ENCODE measurements at places on chromosomes 11 and 22.

GRCh38 chr22:23245799-23246136 lies 65.5 kb downstream of the BCR start:
- DNase-seq = no peak

- no peak for DNase-seq
These were observed 68.0 kb upstream of the PRDM11 start for GRCh38 chr11:45078236-45079074.

DNA sequence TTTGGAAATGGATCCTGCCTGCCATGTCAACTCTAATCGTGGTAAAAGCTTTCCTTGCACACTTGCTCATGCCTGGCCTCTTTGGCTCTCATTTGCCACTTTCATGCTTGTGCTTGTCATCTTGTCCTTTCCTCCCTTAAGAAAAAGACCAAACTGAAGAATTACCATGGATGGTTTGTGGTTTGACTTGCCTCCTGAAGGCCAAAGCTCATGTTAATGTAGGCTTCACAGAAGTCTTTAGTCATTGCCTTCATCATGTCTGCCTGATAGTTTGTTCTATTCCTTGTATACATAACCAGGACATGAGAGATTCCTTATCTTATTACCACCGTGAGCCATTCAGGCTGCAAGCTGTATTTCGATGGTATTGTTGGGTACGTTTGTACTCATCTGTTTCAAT lies 17.3 kb downstream of the TEAD1 start:
- no peak for DNase-seq

DNA sequence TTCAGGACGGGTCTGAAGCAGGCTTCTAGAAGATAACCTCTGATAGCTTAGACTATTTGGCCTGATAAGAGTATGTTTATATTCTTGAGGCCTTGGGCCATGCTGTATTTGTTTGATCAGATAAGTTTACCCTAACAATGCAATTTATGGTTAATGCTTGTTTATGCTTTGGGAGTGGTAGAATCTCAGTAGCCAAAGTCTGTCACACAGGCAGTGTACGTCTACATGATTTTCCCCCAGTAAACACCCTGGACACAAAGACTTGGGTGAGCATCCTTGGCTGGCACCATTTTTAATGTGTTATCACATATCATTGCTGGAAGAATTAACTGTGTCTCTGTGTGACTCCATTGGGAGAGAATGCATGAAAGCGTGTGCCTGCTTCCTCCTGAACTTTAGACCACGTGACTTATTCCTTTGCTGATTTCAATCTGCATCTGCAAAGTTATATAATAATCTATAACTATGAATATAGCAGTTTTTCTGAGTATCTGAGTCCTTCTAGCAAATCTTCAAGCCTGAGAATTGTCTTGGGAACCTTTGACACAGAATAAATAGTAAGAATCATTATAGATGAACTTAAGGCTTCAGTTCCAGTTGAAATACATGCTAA lies 172.4 kb downstream of the CASP12 start:
- DNase-seq = no peak

GRCh38 chr11:12420040-12420439 lies 42.7 kb downstream of the PARVA start:
- no peak for DNase-seq

DNA sequence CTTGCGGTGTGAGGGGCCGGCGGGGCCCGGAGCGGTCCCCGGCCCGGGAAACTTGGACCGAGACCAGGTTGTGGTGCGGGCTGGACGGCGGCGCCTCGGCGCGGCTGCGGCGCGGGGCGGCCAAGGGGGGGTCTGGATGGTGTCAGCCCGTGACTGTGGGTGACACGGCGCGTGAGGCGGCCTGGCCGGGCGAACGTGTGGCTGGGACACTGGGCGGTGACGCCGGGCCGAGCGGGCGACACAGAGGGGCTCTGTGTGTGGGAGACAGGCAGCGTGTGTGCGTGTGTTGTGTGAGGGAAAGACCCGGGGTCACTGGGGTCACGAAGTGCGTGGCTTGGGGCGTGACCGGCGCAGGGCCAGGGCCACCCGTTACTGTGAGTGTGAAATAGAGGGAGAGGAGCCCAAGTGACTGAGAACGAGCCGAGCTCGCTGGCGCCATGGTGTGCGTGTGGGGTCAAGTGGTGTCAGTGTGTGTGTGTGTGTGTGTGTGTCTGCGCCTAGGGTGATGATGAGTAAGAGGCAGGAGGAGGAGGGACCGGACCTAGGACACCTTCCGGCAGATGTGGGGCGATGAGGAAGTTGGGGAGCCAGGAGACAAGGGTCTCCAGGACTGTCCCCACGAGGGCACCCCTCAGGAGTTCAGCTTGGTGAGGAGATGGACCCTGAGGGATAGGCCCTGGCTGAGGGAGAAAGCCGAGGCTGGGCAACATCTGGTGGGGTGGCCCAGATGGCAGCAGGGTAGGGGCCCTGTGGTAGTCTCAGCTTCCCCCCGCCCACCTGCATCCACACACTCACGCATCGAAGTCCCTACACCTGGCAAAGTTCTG lies 817 bp downstream of the RELT start:
- peak; percentile 53 for DNase-seq

DNA sequence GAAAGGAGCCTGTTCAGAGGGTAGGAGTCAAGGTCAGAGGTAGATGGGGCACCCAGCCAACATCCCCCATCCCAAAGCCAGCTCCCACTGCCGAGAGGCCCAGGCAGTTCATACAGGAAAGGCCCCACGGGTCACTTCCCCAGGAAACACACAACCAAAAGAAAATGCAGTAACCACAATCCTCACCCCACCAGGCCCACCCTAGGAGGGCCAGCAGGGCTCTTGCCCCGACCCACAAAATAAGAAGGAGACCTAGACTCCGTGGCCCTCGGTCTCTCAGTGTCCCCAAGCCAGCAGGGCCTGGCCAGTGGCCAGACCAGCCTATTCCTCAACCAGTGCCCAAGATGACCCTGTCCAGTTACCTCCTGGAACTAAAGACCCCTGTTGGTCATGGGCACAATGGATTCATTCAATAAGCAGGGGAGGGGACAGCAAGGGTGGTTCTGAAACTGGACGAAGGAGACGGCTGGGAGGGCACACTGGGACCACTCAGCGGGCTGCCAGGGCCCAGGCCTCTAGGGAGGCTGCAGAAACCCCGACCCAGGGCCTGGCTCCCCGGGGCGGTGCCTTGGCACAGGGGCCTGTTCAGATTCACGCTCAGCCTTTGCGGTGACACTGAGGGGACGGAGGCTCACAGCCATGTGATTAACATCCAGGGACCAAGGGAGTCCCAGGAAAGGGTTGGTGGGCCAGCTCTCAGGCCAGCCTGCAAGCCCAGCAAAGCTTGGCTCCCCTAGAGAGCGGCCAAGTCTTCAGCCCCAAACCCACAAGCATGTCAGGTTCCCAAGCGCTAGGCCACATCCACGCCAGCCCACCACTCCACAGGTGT lies 5.5 kb downstream of the RAB3IL1 start:
- no peak for DNase-seq

DNA sequence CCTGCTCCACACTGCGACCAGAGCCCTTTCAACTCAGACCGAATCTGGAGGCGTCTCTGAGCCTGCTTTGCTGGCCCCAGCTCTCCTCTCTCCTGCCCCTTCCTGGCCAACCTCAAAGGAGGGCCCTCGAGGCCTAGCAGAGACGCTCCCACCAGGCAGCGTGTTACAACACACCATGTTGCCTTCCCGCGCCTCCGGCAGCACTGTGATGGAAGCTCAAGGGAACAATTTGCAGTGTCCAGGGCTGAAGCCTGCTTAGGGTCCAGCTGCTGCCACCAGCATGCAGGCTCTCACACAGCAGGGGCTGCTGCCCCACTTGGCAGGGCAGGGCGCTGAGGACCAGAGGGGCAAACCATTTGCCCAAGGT lies 18.4 kb downstream of the LINC01488 start:
- DNase-seq = no peak

- no peak for DNase-seq
These were observed 4.1 kb downstream of the MIF start for GRCh38 chr22:23898006-23898974.

DNA sequence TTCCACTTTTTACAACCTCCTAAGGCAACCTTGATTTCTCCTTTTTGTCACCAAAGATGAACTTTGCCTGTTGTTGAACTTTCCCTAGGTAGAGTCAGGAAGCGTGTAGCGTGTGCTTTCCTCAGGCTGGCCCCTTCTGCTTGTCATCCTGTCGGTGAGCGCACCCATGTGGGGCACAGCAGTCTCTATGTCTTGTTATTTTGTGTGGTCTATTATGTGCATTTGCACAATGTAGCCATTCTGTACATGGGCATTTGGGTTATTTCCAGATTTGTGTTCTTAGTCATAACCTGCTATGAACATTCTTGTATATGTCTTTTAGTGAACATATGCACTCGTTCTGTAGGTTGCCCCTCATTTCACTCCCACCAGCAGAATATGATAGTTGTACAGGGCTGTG lies 34.9 kb downstream of the CABIN1 start:
- DNase-seq = no peak

DNA sequence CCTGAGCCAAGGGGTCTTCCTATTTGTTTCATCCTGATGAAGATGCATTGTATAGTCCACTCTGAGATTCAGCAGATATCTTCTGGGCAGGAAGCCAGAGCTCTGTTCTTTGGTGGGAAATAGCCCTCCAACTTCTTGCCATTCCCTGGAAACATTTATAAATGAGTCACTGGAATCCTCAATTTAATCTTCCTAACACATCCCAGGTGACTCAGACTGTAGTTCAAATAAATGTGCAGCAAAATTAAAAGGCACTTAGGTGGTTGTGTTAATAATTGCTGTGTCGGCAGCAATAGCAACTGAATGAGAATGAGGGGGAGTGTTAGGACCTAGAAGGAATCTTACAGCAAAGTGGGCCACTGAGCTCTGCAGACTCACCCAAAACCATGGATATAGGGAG lies 108.6 kb downstream of the INSC start:
- DNase-seq = no peak

GRCh38 chr11:117535201-117535849 lies 207.7 kb downstream of the CEP164 start:
- no peak for DNase-seq

DNA sequence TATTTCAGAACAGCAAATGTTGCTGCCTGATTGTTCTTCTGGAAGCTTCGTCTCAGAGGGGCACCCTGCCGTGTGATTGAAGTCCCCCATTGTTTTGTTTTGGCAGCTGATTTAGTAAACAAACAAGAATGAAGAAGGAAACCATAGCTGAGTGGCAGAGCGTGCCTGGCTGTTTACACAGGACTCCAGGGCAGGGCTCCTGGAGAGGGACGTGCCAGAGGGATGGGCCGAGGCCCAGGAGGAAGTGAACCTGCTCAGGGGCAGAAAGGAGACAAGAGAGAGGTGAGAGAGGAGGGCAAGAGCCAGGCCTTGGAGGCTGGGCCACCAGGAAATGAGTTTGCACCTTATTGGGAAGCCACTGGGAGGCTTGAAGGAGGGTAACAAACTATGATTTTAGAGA lies 85.5 kb upstream of the B3GAT1 start:
- no peak for DNase-seq

Measured in T-helper 9 cell (primary cell).